Neural crest cell (in vitro differentiated cells): ENCODE measurements at places on chromosomes 11 and 22.

DNA sequence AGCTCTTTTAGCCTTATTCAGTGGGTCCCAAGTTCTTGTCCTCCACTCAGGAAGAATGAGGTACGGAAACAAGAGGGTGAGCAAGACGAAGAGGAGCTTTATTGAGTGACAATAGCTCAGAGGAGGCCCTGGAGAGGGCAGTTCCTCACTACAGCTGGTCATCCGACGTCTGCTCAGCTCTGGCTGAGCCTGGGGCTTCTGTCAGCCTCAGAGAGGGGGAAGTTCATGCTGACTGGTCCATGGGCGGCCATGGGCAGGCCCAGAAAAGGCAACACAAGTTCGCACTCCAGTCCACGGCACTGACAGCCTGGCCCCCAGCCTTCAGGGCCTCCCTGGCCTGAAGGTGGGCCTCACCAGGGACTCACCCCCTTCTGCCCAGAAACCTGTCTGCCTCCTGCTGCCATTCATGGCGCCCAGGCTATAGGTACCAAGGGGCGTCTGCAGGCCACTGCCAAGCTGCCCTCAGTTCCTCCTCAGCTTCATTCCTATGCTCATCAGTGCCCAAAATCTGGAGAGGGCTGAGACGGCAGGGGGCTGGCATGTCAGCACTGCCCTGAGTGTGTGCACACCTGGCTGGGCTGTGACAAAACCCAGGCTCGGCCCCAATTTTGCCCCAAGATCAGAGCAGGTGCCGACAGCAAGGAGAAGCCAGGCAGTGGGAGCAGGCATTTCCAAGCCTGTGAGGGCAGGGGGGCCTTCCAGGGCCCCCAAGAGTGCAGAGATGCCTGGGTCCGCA, 21.7 kb upstream of the KIAA0930 start:
- no peak for DNase-seq

- no peak for DNase-seq
Observed at GRCh38 chr11:59011655-59012397, 72.5 kb downstream of the GLYATL1 start.

DNA sequence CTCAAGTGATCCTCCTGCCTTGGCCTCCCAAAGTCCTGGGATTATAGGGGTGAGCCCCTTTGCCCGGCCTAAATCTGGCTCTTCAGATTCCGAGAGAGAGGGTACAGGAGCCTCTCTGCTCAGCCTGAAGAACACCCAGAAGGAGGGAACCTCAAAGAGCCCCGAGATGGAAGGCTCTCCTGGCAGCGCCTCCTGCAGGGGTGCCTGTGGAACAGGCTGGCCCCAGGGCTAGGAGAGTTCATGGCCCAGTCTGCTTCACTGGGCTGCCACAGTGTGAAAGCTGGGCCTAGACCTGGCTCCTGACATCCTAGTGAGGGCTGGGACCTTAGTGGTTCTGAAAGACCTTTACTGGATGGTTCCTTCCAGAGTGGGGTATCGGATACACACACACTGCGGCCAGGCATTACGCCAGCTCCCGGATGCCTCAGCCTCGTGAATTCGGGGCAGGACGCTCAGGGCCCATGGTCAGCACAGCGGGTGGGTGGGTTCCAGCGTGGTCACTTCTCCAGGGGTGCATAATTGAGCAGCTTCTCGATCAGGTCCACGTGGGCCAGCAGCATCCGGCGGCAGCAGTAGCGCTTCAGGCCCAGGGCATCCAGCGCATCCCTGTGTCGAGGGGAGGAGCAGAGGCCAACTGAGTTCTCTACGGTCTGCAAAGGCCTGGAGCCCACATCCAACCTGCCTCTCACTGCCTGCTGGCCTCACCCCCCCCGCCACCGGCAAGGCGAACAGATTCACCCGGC, 2.3 kb downstream of the POLR2L start:
- no peak for DNase-seq

- no peak for DNase-seq
Observed at GRCh38 chr11:116694815-116695590, 77.8 kb downstream of the BUD13 start.

DNA sequence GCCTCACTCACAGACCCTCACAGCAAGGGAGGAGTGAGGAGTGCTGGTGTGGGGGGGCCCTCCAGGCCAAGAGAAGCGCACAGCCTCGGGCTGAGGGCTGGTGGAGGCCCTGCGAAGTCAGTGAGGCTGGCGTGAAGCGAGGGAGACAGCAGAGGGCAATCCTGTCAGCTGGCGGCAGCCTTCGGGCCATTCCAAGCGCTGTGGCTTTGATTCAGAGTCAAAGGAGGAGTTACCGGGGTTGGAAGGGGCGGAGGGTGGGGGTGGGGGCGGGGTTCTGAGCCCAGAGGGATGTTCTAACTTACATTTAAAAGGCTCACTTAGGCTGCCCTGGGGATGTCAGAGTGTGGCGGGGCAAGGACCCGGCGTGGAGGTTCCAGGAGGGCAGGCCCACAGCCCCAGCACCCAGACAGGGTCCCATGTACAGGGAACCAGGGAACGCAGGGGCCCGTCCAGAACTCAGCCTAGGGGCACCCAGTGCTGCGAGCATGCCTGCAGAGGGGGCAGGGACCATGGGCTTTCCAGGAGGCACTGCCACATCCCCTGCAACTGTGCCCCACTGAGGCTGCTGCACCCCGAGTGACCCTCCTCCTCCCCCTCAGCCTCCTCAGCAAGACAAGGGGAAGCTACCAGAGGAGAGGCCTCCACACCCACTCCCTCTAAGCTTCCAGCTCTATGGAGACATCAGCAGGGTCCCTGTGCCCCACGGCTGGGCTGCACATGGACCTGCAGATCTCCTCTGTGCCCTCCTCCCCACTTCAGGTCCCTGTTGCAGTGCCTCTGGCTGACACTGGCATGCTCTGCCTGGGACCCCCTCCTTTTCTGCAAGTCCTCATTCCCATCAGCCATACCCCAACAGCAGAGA, 39.7 kb upstream of the TTLL12 start:
- peak; percentile 67 for DNase-seq

GRCh38 chr11:71294846-71295600, 42.6 kb upstream of the SHANK2 start:
- no peak for DNase-seq

GRCh38 chr22:44107340-44107739, 73.4 kb upstream of the PARVG start:
- DNase-seq, result no peak

GRCh38 chr11:130722401-130722800, 193.9 kb downstream of the SNX19 start:
- no peak for DNase-seq

- no peak for DNase-seq
Observed at GRCh38 chr22:50626850-50627641, 906 bp downstream of the ARSA start.

- DNase-seq, result no peak
Observed at GRCh38 chr11:5564259-5565019, 16.1 kb upstream of the OR52H1 start.

GRCh38 chr11:47915374-47915773, 65.0 kb upstream of the PTPRJ start:
- DNase-seq, result no peak

GRCh38 chr11:31969359-31969702, 121.5 kb upstream of the RCN1 start:
- DNase-seq, result no peak

DNA sequence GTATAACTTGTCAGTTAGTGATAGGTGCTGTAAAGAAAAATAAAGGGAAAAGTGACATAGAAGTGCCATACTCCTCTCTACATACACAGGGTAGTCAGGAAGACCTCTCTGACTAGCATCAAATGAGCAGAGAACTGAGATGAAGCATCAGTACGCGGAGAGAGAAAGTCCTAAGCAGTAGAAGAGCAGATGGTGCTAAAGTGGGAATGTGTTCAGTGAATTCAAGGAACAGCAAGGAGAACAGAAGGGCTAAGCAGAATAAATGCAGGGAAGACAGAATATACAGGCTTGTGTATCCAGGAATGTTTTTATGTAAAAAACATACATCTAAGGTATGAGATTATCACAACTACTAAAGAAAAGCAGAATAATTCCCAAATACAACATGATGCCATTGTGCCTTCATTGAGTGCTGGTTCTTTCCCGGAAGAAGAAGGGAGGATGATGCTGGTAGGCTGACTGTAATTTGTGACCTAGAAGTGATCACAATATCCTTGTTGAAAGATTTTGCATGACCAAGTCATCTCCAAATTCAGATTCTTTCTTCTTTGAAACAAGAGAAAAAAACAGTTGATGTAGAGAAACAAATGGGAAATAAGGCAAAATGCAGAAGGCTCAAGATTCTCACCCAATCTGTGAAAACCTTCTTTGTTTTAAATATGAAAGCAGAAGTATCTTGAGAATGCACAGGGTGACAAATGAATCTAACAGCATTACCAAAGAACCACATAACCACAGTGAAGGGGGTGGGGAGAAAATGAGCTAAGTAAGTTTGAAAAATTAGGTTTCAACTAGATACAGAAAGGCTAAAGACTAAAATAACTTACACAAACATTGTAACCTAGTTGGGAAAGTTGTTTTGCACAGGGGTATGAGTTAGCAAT, 20.5 kb downstream of the MRE11 start:
- DNase-seq, result no peak

- no peak for DNase-seq
Observed at GRCh38 chr11:12174128-12174476, 63.7 kb downstream of the MICAL2 start.

GRCh38 chr22:37105990-37106389, 3.5 kb downstream of the TMPRSS6 start:
- no peak for DNase-seq

DNA sequence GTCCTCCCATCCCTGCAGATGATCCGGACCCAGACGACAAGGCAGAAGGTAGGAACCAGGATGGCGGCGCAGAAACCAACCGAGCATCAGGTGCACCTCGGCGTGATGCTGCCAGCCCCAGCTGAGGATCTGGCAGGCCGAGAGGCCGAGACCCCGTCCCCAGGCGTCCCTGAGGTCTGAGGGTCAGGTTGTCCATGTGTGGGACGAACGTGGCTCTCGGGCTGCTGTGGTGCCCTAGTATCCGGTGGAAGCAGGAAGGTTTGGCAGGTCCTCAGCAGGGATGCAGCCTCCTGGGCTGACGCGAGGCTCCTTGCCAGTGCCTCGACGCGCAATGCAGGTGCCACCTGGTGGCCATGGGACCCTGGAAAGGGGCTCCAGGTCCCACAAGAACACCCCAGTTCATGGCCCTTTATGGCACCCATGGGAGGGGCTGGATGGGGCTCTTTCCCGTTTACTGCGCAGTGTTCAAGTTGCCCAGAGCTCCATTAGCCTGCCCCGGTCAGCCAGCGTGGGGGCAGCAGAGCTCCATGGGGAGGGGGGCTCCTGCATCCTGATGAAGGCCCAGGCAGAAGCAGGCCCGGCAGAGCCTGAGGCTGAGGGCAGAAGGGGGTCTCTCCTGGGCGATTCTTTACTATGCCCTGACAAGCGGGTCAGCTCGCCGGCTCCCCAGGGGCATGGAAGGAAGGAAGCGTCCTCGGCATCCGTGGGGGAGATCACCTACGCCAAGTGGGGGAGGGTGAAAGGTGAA, 129.9 kb downstream of the CTTN start:
- no peak for DNase-seq

- peak; percentile 78 for DNase-seq
Observed at GRCh38 chr11:120710354-120711131, 199.0 kb downstream of the GRIK4 start.

GRCh38 chr11:105696000-105696399, 86.1 kb downstream of the GRIA4 start:
- no peak for DNase-seq

DNA sequence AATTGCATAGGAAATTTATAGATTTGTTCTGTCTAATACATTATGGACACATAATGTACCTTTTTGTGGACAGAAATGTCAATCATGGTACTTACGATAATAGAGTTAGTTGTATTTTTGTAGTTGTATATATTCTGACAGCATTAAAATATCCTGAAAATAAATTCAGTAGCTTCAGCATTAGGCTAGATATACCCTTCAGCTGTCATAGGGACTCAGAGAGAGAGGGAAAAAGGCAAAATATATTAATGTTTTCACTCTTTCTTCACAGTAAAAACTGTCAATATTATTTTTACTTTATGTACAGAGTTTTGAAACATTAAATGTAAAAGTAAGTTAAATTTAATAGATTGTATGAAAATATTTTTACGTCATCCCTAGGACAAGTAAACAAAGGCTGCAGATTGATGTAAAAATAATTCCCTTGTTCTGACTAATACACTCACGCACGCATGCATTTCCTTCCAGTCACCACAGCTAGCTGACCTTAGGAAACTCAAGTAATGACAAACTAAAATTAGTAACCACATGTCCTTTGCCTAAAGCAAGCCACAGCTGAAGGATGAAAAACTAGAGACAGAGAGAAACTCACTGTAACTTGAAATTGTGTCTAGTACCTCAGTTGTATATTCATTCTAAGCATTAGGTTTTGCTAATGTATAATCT, 104.7 kb upstream of the CARD18 start:
- DNase-seq, result no peak

- DNase-seq, result no peak
Observed at GRCh38 chr11:76131671-76132631, 74.4 kb downstream of the WNT11 start.

DNA sequence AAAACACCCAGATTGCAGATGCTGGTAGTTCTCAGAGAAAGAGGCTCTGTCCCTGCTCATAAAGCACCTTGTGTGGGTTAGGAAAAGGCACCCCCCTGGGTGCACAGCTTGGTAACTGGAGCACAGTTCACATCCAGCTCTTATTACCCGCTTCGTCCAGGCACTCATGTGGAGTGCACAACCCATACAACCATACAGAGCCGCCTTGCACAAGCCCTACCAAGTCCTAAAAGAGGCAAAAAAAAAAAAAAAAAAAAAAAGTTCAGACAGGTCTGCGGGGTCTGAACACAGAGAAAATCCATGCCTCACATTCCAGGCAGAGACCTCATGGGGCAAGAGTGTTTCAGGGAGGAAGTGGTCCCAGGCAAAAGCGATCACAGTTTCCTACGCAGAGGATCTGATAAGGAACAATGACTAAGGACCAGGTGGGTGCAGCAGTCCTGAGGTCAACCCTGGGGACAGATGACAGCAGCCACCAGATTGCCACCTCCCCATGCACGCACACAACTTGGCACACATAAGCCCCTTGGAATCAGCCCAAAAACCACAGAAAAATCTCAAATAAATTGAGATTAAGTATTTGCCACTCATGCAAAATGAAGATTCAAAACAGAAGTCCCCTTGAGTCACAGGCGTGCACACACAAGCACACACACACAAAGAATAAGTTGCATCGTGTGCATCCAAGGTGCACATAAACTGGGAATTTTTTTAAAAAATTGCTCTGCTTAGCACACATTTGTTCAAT, 12.3 kb downstream of the MB start:
- no peak for DNase-seq

GRCh38 chr11:60389279-60389910, 6.9 kb upstream of the MS4A14 start:
- no peak for DNase-seq

- DNase-seq, result peak; percentile 69
Observed at GRCh38 chr22:19962246-19962908, 20.8 kb upstream of the TXNRD2 start.

GRCh38 chr11:62844154-62844553, 4.8 kb upstream of the WDR74 start:
- no peak for DNase-seq

DNA sequence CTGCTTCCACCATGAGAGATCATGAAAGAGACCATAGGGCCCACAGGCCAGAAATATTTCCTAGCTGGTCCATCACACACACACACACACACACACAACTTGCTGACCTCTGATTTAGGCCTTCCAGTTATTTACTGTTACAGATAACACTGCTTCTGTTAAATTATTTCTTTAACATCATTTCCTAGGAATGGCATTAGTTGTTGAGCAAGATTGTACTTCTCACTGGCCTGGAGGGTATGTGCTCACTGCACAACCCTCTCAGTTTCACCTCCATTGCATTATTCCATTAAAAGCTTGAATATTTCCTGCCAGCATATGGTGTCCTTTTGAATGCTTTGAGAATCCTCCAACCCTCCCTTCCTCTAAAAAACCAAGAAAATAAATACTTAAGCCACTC, 104.4 kb downstream of the MICAL2 start:
- DNase-seq, result no peak

- DNase-seq, result peak; percentile 98
Observed at GRCh38 chr22:37658133-37659065, at the start of gene PDXP. TSS of gene PDXP (plus strand) at chr22:37658723. CDS start at chr22:37658783, 60 bp downstream.
